Mesenteric fat pad (tissue), 1 donor: ENCODE measurements at places on chromosomes 1 and 21. TPM values are rescaled to one million over a fixed set of nuclear protein-coding genes. Genes with fewer than 3 reads are reported as not detected.

The LCK gene
- 1.8 TPM for total RNA-seq

The COL11A1 gene
- total RNA-seq: 0.22 TPM

The ADARB1 gene
- total RNA-seq: 39.6 TPM

The RAB3B gene
- not detected for total RNA-seq

The LEFTY2 gene
- 2.2 TPM for total RNA-seq

The SH2D1B gene
- total RNA-seq: 0.61 TPM

The MATN1 gene
- not detected for total RNA-seq

The ZNF683 gene
- total RNA-seq: not detected

The EXO1 gene
- total RNA-seq: 0.48 TPM

The OR2T35 gene
- not detected for total RNA-seq

The KPNA6 gene
- total RNA-seq: 73.7 TPM

The RXFP4 gene
- not detected for total RNA-seq

The FAM89A gene
- total RNA-seq: 181 TPM

The ZNF670 gene
- 2.8 TPM for total RNA-seq

The HNRNPCL1 gene
- not detected for total RNA-seq
